COR-L47 (cell line): ENCODE measurements at places on chromosomes 12 and 14.

DNA sequence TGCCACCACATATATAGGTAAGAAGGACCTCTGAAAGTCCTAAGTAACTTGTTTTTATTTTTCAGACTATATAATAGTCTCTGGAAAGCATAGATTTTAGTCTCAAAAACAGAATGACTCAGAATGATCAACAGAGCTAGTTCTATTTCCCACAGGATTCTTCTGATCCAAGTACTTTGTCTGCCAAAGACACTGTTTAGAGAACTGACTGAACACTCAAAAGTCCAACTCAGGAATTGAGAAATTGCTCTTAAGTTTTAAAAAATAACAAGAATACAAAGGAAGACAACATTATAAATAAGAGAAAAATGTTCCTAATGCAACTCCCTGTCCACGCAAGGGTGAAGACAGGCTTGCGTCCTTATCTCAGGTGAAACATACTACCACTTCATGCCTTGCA lies 29.0 kb downstream of the LGMN start:
- no peak for DNase-seq

DNA sequence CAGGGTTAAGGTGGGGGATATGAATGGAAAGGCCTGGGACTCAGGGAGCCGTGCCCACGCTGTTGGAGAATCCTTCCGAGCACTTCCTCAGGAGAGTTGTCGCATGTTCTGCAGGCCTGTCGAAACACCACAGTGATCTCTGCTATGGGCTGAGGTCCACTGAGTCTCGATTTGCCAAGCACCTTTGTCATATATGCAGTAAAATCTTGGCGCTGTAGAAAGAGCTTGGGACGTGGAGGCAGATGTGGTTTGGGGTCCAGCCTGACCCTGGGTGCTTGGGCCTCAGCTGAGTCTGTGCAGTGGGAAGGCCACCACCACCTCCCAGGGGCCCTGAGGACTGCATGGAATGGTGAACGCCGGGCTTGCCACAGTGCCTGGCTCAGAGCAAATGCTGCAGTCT lies 32.9 kb downstream of the C14orf132 start:
- no peak for DNase-seq

DNA sequence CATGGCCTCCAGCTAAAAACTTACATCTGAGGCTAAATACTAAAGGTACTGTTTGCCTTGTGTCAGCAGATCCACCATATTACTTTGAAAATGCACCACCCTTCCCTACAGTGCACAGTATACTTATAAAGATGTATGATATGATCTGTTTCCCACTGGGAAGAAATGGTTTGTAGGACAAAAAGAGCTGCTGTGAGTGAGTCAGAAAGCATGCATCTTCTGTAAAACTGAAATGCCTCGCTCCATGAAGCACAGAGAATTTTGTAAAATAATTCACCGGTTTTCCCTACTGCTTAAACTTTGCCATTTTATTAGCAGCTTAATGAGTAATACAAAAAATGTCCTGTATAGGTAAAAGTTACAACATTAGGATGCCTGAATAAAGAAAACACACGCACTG lies 68.8 kb downstream of the MDGA2 start:
- DNase-seq, result no peak

GRCh38 chr12:52704464-52704863 lies 1.1 kb upstream of the KRT77 start:
- no peak for DNase-seq

DNA sequence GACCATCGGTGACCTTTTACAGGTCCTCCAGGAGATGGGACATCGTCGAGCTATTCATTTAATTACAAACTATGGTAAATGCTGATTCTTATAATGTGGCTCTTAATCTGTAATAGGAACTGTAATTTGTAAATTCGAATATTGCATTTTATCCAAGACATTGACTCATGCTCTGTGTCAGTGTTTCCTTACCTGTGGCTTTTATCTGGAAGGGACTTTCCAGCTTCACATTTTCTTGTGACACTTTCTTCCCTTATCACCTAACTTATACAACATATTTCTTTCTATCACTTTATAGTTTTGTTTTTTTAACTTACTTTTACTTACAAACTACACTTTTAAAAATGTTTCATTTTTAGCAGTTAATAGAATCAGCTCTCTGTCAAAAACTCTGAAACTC lies 14.8 kb downstream of the IRAK3 start:
- DNase-seq, result no peak

GRCh38 chr14:68655021-68655831 lies 137.6 kb downstream of the ZFP36L1 start:
- no peak for DNase-seq

GRCh38 chr12:72267974-72268373 lies 4.2 kb upstream of the TRHDE start:
- no peak for DNase-seq

DNA sequence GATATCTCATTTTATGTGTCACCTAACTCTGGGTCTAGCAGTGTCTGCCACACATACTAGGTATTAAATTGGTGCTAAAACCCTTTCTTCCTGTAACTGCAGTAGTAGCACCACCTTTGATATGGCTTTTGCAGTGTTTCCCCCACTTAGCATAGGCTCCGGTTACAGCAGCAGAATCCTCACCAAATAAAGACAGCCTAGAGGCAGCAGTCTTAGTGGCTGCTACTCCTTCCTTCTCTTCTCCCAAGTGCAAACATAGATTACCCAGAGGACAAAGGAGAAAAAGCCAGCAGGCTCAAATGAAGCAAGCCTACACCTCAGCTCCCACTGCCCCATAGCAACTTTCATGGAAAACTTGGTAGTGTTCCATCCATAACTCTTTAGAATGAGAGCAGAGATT lies 30.1 kb upstream of the ABCC9 start:
- no peak for DNase-seq

- DNase-seq, result no peak
These were observed 758.4 kb downstream of the FLRT2 start for GRCh38 chr14:86288336-86288735.

- DNase-seq, result no peak
These were observed 43.2 kb upstream of the PNMA1 start for GRCh38 chr14:73757381-73757780.

GRCh38 chr14:51006324-51006723 lies 62.0 kb upstream of the PYGL start:
- DNase-seq, result no peak

DNA sequence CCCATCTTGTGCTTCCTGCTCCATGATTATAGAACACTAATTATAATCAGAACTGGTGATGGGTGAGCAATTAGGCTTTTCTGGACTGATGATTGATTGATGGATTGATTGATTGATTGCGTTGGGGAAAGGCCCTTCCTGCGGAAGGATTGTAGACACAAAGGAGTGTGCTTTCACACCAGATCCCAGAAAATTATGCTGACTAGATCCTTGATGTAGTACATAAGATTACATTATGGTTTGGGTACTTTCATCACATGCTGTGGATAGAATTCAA lies 8.4 kb downstream of the PELI2 start:
- DNase-seq, result no peak

DNA sequence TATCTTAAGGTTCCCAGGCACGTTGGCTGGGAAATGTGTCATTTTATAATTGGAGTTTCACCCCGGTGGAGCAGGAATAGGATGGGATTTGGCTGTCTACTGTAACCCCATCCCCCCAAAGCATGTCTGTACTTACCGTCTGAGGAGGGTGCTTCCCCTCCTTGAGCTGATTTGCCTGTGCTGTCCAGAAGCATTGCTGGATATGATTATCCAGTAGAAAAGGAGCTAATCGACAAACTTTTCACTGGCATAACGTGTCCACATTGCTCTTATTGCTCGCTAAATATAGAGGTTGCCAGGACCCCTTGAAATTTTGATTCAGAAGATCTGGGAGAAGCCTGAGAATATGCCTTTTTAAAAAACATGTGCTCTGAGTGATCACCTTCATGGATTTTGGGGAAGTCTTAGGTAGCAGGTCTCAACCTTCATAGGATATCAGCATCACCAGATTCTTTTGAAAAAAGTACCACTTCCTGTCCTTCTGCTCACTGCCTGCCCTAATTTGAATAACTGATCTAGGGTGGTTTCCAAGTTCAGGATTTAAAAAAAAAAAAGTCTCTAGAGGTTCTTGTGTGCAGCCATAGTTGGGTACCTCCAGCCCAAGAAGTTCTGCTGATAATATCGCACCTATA lies 80.4 kb upstream of the KCNA1 start:
- DNase-seq, result no peak

DNA sequence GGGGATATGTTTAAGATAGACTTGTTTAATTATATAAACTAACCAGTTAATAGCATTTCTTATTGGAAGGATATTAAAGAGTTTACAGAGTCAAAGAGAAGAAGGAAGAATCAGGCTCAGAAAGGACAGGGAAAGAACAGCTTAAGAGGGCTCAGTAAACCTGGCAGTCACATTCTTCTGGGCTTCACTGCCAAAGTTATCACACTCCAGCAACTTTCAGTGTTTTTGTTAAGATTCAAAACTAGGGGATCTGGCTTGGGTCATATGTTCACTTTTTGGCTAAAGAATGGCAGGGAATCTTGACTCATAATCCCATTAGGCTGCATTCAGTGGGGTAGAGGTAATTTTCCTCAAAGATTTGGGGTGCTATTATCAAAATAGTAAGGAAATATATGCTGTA lies 312.3 kb downstream of the RAD51B start:
- DNase-seq, result no peak

- no peak for DNase-seq
These were observed 27.3 kb upstream of the CHPT1 start for GRCh38 chr12:101670007-101670671.

- no peak for DNase-seq
These were observed 110.8 kb upstream of the SLC35F4 start for GRCh38 chr14:57976701-57977100.

- DNase-seq, result peak; percentile 8
These were observed 48.6 kb downstream of the PCNX1 start for GRCh38 chr14:70955543-70956480.

GRCh38 chr14:106308839-106309389 lies 782.5 kb downstream of the TMEM121 start:
- peak; percentile 17 for DNase-seq

GRCh38 chr14:74034572-74034971 lies 15.4 kb downstream of the BBOF1 start:
- no peak for DNase-seq

DNA sequence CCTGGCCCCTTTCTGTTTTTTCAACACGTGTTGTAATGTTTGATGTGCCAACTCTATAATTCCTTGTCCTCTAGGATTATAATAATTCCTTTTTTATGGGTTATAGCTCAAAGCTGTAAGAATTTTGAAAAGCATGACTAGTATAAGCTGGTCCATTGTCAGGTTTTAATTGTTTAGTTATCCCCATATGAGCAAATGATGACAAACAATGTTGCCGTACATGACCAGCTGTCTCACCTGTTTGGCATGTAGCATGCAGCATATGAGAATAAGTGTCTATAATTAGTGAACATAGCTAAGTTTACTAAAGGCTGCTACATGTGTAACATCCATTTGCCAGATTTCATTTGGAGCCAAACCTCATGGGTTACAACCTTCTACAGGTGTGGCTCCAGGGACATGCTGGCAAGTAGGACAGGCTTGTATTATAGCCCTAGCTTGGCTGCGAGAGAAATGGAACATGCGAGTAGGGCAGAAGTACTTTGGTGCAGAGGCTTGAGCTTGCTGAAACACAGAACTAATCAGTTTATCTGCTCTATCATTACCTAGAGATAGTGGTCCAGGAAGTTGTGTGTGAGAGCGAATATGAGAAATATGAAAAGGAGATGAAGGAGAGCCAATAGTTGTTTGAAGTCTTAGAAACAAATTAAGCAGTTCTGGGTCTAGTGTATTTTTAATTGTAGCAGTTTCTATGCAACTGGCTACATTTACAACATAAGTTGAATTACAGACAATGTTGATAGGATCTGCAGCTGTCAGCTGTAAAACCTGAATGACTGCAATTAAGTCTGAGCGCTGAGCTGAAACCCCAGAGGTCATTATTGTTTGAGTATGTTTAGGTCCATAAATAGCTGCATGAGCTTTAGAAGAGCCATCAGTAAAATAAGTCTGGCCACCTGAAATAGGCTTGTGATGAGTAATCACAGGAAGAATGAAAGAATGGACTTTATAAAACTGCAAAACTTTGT lies 22.6 kb upstream of the MAPKAPK5 start:
- peak; percentile 68 for DNase-seq

DNA sequence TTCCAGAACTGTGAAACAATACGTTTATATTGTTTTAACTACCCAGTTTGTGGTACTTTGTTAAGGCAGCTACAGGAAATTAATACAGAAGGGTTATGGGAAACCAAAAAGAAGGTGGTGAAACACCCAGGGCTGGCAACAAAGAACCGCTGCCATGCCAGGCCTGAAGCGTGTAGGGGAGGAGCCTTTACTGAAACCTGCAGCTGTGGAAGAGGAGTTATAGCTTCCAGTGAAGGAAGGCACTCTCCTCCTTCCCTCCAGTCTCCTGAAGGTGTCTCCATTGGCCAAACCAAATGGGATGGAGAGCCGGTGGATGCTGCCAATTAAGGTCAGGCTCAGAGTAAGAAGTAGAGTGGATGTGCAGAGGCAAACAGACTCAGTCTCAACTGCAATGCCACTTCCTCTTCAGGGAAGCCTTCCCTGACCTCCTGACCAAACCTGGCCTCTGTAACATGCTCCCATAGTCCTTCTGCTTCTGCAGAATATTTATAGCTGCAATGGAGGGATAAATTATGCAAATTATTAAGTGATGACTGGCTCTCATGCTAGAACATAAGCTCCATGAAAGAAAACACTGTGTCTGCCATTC lies 168.3 kb downstream of the DAD1 start:
- DNase-seq, result no peak

GRCh38 chr12:122799641-122800243 lies 25.4 kb downstream of the CCDC62 start:
- no peak for DNase-seq

- no peak for DNase-seq
These were observed 85.6 kb upstream of the TMCC3 start for GRCh38 chr12:94736004-94736403.

DNA sequence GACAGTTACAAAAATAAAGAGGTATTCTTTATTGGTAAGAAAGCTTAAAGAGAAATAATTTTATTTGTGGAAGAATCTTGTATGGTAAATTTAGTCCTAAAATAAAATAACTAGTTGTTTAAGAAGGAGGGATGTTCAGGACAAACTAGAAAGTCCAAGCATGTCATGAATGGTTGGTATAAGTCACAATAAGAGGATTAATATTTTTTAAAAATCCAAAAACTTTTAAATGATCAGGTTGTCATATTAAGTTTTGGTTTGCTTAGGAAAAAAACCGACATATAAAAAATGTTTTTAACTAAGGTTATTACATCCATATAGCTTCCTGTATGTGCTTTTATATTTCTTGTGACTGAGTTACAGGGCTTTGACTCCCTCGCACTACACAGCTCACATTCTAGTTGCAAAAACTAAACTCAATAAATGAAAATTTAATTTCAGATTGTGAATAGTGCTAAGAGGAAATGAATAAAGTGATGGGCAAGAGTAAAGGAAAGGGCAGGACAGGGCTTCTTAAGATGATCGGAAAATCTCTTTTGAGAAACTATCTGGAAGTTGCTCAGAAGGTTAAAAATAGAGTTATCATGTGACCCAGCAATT lies 80.7 kb upstream of the METAP2 start:
- DNase-seq, result no peak
